ENCODE measurements at places on chromosomes 4 and X. TPM values are rescaled to one million over a fixed set of nuclear protein-coding genes. Genes with fewer than 3 reads are reported as not detected.

DNA sequence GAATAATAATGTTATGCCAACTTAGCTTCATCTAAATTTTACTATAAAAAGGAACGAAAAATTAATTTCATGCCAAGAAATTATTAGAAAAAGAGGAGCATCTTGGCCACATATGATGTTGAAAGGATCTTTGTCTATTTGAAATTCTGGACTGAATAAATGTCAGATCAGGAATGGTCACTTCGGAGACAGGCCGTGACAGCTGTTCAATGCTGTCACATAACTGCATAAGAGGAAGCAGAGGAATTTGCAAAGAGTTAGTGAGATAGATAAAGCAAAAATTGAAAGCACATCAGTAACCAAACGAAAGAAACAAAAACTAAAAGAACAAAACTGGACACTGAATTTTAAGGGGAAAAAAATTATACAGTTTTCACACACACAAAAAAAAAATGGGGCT lies 100.9 kb downstream of the GASK1B start:
- no peak overlapping the region for H3K4me3 ChIP-seq
- no peak for DNase-seq
- H3K4me1 ChIP-seq = no peaks in the 10 kb centered on the region
- no peak overlapping the region for H3K27ac ChIP-seq
- H3K36me3 ChIP-seq = no peaks in the 10 kb centered on the region

TGIF2LX gene
- not detected for total RNA-seq

MAGEA9B gene
- total RNA-seq = not detected

NPY2R gene
- total RNA-seq = not detected

DNA sequence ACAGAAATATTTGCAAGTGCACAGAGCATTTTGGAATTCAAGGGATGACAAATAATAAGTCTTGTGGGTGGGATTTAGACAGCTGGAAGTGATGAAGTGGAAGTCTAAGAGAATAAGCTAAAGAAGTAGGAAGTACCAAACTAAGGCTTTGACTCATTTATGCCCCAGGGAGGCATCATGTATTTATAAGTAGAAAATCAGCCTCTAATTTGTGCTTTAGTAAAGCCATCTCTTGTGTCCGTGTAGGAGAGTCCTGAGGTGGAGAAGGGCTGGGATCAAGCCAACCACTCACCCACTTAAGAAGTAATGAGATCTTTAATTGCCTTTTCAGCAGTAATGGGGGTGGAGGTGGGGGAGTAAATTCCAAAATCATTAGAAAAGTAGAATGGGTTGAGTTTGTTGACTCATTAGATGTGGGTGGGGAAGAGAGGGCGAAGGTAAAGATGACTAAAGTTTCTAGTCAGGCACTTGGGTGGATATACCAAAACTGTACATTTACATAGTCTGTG lies 356.7 kb downstream of the STIM2 start:
- H3K4me3 ChIP-seq = no peak overlapping the region
- no peak for DNase-seq
- H3K36me3 ChIP-seq = no peaks in the 10 kb centered on the region
- no peaks in the 10 kb centered on the region for H3K4me1 ChIP-seq
- no peaks in the 10 kb centered on the region for H3K27me3 ChIP-seq

DNA sequence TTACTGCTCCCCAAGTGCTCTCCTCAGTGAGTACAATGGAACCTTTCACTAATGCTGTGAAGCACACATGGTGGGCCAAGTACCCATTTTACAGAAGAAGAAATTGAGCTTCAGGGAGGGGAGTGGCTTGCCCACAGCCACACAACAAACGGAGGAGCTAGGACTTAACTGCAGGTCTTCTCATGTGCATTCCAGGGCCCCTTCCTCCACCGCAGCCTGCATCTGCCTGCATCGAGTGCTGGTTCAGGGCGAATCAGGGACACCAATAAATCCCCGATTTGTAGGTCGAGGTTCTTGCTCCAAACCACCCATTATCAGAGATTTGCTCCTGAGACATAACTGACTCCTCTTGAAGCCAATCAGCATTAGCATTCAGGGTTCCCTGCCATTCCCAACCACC lies 100.9 kb downstream of the MAMLD1 start:
- H3K27me3 ChIP-seq = no peaks in the 10 kb centered on the region
- H3K4me3 ChIP-seq = no peak overlapping the region
- H3K36me3 ChIP-seq = peaks cover 3% of the 10 kb centered on the region

GRCh38 chrX:50168241-50168687 lies 32.5 kb downstream of the AKAP4 start:
- no peak overlapping the region for H3K4me3 ChIP-seq
- no peak for DNase-seq
- peaks cover 14% of the 10 kb centered on the region for H3K4me1 ChIP-seq
- H3K27me3 ChIP-seq = peaks cover 3% of the 10 kb centered on the region

SYN1 gene
- total RNA-seq = 0.15 TPM

- peaks cover 11% of the 10 kb centered on the region for H3K27me3 ChIP-seq
- H3K4me1 ChIP-seq = peaks cover 3% of the 10 kb centered on the region
- no peaks in the 10 kb centered on the region for H3K36me3 ChIP-seq
- H3K27ac ChIP-seq = no peak overlapping the region
Observed at GRCh38 chr4:140269369-140269768, 104.1 kb upstream of the SCOC start.

Measured in activated CD8-positive, alpha-beta memory T cell treated with anti-CD3 and anti-CD28 coated beads, Interleukin-2, amount 10 ng/mL, durations not matched to agents 7 days and 5 days (primary cell).